Epithelial cell of prostate (primary cell): ENCODE measurements at places on chromosomes 6 and 20.
A peak's percentile ranks its signal among the peaks of the same experiment; 100 is the strongest.

- no peak for DNase-seq
These were observed 678.6 kb upstream of the CITED2 start for GRCh38 chr6:140052736-140053729.

DNA sequence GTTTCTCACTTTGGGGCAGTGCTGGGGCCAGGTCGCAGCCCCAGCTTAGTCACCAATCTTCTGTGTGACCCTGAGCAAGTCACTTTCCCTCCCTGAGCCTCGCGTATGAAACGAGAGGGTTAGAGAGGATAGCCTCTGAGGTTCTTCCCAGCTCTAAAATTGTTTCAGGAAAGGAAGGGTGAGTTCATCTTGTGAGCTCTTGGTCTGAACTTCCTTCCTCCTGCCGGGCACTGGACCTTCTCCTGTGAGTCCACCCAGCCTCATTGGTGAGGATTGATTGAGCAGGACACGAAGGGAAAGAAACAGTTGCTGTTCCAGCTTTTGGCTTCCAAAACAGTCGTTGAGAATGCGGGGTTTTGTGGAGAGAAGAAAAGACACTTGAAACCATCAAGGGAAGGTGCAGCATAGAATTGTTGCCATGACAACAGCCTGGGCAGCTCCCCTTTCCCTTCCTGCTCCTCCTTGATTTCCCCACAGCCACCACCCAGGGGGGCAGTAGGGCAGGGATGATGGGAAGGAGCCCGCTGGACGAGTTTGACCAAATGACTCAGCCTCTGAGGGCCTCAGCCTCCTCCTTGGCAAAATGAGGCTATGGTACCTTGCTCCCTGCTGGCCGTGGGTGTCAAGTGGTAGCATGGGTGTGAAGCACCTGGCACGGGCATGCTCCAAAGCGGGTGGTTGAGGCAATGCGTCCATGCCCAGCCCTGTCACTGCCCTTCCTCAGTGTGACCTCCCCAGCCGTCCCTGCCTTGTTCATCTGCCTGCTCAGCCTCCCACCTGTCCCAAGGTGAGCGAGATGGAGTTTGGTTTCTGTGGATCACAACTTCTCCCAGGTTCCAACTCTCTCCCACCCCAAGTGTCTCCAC, 107.8 kb downstream of the CDC5L start:
- no peak for DNase-seq

- no peak for DNase-seq
These were observed 99.0 kb downstream of the CAP2 start for GRCh38 chr6:17492350-17492749.

DNA sequence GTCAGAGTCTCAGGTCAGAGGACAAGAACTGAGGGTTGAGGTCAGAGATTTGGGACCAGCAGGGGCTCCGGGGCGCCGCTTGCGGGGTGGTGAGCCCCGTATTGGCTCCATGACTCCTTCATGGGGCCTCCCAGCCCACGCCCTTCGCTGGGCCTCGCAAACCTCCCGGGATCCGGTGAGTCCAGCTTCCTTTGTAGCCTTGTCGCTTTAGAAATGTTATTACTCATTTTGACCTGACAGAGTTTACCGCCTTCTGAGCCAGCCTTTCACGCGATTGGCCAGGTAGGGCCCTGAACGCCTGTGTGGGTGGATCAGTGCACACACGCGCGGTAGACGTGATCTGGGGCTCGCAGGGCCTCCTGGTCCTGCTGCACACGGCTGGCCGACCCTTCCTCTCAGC, 181.1 kb downstream of the ERMARD start:
- no peak for DNase-seq

DNA sequence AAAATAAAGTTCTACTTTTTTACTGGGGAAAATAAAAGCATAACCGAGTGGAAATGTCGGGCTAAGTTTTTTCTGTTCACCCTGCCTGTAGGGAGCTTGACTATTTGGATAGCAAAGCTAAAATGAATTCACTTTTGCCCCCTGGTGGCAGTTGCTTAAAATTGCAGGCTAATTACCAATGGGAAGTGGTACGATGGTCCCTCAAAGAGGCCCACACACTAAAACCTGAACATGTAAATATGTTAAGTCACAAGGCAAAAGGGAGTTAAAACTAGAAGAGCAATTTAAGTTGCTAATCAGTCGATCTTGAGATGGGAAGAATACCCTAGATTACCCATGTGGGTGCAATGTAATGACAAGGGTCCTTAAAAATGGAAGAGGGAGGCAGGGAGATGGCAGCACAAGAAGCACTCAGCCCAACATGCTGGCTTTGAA, 916 bp upstream of the SUN5 start:
- no peak for DNase-seq

- DNase-seq, result no peak
These were observed 7.3 kb downstream of the DLGAP4 start for GRCh38 chr20:36313476-36313875.

- DNase-seq, result no peak
These were observed 116.2 kb upstream of the SNX9 start for GRCh38 chr6:157706883-157707282.

- no peak for DNase-seq
These were observed 541.3 kb upstream of the MARCKS start for GRCh38 chr6:113315879-113316278.

- DNase-seq, result no peak
These were observed 27.6 kb upstream of the LY86 start for GRCh38 chr6:6560909-6561308.

GRCh38 chr6:21341910-21342309, 251.6 kb upstream of the SOX4 start:
- DNase-seq, result no peak

DNA sequence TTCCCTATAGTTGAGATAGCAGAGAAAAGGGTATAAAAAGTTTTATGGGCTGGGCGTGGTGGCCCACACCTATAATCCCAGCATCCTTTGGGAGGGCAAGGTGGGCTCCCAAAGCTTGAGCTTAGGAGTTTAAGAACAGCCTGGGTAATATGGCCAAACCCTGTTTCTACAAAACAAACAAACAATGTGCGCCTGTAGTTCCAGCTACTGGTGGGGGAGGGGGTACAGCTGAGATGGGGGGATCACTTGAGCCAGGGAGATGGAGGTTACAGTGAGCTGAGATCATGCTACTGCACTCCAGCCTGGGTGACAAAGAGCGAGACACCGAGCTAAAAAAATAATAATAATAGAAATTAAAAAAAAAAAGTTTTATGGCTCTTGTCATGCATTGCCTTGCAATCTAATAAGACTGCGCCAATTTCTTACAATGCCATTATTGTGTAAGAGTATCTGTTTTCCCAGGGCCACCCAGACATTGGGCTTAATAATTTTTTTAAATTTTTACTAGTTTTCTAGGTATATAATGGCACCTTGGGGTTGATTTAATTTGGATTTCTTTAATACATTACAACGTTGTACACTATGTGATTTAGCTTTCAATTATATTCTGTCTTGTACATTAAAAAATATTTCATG, 3.9 kb downstream of the ACSS2 start:
- no peak for DNase-seq

DNA sequence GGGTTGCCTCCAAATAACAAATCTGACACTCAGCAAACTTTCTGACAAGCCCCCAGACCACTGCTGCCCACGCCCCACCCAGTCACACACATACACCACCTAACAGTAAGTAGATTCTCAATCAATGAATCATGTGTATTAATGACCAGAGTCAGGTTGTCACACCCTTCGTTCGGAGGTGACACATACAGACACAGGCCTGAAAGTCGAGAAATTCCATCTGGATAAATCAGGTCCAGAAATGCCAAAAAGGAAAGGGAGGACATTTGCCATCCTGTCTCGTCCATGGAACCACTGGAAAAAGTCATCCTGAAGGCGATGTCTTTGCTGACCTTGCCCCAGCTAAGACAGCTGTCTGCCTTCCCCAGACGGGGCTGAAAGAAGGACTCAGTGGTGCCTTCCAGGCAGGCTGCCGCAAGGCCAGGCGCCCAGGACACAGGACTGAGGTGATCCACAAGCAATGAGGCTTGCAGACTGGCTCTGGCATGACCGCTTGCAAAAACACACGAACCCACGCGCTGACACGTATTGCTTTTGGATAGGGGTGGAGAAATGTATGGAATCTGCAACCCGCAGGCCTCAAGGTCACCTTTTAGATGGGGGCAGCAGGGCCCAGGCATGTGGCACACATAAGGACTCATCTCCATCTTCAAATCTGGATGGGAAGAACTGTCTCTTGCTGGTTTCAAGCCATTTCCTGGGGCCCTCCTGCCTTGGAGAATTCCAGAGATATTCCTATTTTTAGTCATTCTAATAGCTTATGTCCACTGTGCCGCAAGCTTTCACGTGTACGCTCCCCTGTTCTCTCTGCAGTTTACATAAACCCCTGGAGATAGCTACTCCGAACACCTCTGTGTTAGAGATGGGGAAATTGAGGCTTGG, 9.0 kb downstream of the NFATC2 start:
- DNase-seq, result peak; percentile 31

DNA sequence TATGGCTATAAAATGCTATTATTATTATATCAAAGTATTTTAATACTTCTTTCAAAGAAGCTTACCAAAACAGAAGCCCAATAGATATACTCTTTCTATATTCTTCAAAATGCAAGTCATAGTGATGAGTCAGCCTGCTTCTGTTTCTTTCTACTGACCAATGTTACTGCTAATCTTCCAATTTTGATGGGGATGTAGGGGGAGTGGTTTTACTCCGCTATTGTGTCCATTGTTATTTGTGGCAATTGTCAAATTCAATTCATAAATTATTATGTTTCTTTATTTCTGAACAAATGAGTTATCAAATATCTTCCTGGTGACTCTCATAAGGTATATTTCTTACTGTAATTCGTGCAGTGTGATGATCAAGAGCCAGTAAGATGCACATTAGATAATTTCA, 221.5 kb upstream of the DEFB112 start:
- no peak for DNase-seq

GRCh38 chr20:41881466-41882046, 263.4 kb upstream of the CHD6 start:
- no peak for DNase-seq

GRCh38 chr6:23620911-23621401, 505.1 kb upstream of the NRSN1 start:
- DNase-seq, result no peak

DNA sequence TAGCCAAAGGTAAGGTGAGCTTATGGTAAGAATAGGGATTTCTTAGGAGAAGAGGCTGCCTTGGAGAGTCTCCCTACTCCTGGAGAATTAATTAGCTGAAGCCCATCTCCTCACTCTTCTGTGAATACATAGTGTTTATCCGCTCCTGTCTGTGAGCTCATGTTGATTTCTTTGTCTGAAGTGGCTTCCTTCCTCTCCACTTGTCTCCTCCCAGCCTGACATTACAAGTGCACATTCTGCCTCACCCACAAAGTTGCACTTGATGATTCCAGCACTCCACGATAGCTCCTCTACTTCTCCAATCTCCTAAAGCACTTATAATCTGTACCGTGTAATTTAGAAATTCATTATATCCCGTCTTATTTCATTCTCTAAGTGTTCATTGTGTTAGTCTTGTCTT, 287.2 kb downstream of the QKI start:
- no peak for DNase-seq

DNA sequence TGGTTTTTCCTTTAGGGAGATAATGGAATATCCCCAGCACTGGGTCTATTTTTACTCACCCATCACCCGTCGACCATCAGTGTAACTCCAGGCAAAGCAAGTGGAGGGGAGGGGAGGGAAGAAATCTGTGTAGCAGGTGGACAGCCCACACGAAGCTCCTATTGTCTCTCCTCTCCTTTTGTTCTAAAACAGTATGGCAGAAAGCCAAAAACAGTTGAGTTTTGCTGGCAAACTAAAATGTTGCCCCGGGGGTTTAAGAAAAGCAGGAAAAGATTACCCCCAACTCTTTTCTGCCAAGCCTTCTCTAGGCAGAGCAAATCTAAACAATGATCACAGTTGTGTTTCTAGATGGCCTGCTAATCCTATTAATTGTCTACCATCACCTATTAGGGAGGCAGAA, 89.7 kb downstream of the PREP start:
- DNase-seq, result no peak

DNA sequence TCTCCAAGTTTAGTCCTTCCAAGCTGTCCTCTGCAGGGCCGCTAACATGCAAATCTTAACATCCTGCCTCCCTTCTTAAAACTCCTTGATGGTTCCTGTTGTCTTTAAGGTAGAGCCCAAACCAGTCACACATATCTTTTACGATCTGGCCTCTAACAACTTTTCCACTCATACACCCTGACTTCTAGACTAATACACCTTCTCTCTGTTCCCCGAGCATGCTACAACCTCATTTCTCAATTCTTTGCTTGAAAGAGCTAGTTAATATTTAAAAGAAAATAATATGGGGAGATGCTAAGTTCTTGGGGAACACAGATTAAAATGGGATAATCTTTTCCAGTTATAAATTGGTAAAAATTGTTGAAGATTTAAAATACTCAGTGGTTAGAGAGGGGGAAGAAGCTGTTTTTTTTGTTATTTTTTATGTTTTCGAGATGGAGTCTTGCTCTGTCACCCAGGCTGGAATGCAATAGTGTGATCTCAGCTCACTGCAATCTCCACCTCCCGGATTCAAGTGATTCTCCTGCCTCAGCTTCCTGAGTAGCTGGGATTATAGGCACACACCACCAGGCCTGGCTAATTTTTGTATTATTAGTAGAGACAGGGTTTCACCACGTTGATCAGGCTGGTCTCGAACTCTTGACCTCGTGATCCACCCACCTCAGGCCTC, 250.7 kb downstream of the MAFB start:
- DNase-seq, result no peak

- DNase-seq, result no peak
These were observed 531.7 kb downstream of the TFAP2B start for GRCh38 chr6:51350308-51350904.

DNA sequence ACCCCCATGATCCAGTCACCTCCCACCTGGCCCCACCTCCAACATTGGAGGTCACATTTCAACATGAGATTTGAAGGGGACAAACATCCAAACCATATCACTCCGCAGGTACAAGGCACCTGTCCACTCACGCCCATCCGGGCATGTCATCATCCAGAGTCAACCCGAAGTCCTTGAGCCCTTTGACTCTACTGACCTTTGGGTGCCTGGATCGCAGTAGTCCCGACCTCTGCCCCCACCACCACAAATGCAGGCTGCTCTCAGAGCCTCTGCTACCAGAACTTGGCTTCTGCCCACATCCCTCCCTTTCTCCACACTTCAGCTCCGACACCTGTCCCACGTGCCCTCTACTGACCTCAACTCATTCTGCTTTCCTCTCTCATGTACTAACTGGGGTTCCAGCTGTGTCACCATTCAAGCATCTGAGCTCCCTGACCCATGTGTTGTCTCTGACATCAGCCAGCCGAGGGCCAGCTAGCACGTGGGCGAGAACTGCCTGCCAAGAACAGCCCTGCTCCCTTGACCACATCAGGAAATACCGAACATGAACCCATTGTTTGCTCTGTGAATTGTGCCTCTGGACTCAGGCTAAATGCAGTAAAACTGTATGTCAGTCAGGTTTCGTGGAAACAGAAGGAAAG, 498.3 kb upstream of the SULF2 start:
- DNase-seq, result peak; percentile 82

- peak; percentile 53 for DNase-seq
These were observed 115.6 kb downstream of the TMEM170B start for GRCh38 chr6:11653028-11653583.

GRCh38 chr20:20938131-20938530, 168.0 kb downstream of the LINC00237 start:
- DNase-seq, result no peak

GRCh38 chr6:28816909-28817807, 106.6 kb downstream of the TRIM27 start:
- no peak for DNase-seq

GRCh38 chr20:59165891-59166709, 2.5 kb downstream of the ZNF831 start:
- DNase-seq, result no peak
